Activated CD4-positive, CD25-positive, alpha-beta regulatory T cell treated with anti-CD3 and anti-CD28 coated beads, Interleukin-2, amount 50 U/mL, for 24 hours (primary cell): ENCODE measurements at places on chromosomes 2 and 18.

DNA sequence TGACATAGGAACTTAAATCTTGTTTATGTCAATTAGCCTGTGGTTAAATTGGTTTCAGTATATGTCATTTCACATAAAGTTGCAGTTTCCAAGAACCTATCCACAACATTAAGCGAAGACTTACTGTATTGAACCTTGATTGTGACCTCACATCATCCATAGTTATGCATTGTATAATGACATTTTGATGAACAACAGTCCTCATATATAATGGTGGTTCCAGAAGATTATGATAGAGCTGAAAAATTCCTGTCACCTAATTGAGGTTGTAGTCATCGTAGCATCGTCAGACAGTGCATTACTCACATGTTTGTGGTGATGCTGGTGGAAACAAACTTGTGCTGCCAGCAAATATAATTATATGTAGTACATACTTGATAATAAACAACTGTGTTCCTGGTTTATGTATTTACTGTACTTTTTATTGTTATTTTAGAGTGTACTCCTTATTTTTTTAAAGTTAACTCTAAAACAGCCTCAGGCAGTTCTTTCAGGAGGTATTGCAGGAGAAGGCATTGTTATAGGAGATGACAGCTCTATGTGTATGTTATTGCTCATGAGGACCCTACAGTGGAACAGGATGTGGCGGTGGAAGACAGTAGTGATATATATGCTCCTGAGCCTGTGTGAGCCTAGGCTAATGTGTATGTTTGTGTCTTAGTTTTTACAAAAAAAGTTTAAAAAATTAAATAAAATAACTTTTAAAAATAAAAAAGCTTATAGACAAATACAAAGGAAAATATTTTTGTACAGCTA is 56.6 kb downstream of the UBE2E3 start:
- ATAC-seq = peak; percentile 66

DNA sequence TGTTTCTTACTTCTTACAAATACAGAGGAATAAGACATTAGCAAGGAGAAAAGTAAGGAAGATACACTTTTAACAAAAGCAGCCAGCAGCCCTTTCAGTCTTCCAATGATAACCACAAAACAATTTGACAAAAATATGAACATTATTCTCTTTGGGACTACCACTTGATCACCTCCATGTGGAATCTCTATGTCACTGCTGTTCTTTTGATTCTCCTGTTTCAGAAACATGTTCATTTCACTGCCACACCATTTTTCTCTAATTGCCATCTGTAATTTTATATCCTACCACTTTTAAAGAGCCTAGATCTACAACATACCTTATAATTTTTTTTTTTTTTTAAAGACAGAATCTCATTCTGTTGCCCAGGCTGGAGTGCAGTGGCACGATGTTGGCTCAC is 10.9 kb downstream of the INO80D start:
- no peak for ATAC-seq

- no peak for ATAC-seq
Measured at GRCh38 chr2:200469708-200470211, 40.1 kb downstream of the KCTD18 start.

DNA sequence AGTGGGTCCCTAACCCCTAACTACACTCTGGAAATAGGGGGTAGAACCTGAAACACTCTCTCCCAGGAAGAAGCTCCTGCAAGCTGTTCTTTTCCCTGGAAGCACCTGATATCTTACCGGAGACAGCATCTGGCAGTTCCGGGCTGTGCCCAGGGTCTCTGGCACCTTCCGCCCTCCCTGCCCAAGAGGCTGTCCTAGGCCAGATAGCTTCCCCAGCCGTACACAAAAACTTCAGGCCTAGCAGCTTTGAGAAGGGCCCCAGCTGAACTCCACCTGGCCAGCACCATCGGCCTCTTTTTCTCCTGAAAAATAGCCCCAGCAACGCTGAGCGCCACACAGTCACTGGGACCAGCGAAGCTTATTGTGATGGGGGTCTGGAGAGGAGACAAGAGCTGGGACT is 9.7 kb downstream of the OSR1 start:
- no peak for ATAC-seq

DNA sequence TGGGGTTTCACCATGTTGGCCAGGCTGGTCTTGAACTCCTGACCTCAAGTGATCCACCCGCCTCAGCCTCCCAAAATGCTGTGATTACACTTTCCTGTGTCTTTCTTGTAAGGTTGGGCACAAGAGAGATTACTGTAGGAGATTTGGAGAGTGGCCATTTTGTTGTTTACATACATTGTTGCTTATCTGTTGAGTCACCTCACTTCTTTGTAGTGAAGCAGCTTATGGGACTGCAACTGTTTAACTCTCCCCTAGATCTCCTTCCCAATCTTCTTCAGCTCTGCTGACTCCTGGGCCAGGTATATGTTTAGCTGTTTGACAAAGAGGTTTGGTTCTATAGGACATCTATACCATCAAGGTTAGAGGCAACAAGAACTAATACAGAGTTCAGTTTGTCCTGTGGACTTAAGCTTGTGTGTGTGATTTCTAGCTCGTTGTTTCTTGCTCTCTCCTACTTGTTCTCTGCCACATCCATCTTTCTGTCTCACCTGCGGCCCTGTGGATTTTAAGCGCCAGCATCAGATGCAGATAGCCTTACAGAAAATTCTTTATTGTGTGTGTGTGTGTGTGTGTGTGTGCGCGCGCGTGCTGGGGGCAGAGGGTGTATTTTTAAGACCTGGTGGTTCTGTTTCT is 95.4 kb downstream of the HAUS1 start:
- ATAC-seq = no peak

GRCh38 chr18:500632-501405 is at the start of gene COLEC12:
Gene COLEC12 (minus strand): TSS chr18:500701. CDS start chr18:500514, 187 bp downstream.
- ATAC-seq = no peak

GRCh38 chr2:205726506-205726905 is 44.2 kb downstream of the NRP2 start:
- no peak for ATAC-seq

DNA sequence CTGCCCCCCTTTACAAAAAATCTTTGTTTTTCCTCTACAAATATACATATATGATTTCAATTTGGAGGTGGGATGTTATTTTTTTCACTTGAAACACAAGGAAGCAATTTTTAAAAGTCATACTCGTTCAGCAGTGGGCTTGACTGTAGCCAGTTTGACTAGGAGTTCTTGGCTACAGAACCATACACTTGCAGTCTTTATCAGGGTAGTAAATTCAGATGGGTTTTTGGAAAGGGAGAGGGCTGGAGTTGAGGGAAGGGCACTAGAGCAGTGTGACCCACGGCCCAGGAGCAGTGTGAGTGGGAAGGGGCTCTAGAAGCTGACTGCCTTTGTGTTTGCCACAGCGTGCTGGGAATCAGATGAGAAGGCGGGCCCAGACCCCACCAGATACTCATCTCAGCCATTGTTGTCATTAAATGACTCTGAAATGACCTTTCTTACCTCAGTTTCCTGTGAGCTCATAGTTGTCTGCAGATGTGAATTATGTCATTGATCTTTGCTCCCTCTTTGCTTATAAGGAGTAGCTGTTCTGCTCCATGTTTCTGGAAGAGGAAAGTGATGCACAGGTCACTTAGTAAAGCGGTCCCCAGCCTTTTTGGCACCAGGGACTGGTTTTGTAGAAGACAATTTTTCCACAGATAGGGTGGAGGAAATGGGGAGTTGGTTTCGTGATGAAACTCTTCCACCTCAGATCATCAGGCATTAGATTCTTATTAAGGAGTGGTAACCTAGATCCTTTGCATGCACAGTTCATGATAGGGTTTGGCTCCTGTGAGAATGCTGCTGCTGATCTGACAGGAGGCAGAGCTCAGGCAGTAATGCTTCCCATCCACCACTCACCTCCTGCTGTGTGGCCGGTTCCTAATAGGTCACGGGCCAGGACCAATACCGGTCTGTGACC is 116.8 kb downstream of the SPTBN1 start:
- ATAC-seq = peak; percentile 49

GRCh38 chr18:55265984-55266383 is 306.7 kb upstream of the CCDC68 start:
- no peak for ATAC-seq

DNA sequence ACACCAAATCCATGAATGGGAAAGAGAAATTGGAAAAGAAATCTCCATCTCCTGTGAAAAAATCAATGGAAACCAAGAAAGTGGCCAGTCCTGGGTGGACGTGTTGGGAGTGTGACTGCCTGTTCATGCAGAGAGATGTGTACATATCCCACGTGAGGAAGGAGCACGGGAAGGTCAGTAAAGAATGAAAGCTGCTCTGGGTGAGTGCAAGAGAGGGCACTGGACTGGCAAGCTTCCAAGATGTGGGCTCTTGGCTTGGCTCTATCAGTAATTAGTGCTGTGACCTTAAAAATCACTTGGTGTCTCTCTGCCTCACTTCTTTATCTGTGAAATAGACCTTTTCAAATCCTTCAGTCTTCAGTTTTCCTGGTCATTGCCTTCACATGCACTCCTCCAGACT is 89.0 kb downstream of the ZNF532 start:
- ATAC-seq = no peak

DNA sequence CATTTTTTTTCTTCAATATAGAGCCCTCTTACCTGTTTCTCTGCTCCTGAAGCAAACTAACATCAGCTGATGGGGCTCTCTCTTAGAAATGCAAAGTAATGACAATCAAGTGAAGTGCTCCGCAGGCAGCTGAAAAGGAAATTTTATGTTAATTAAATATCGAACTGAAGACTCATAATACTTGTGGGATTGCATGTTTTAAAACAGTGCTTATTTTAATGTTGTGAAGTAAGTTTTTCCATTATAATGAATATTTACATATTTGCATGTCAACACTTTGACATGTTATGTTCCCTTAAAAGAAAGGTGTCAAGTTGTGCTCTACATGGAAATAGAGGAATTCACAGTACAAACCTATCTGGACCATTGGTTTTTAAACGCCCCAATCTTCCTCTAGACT is 97.1 kb downstream of the EML6 start:
- no peak for ATAC-seq

DNA sequence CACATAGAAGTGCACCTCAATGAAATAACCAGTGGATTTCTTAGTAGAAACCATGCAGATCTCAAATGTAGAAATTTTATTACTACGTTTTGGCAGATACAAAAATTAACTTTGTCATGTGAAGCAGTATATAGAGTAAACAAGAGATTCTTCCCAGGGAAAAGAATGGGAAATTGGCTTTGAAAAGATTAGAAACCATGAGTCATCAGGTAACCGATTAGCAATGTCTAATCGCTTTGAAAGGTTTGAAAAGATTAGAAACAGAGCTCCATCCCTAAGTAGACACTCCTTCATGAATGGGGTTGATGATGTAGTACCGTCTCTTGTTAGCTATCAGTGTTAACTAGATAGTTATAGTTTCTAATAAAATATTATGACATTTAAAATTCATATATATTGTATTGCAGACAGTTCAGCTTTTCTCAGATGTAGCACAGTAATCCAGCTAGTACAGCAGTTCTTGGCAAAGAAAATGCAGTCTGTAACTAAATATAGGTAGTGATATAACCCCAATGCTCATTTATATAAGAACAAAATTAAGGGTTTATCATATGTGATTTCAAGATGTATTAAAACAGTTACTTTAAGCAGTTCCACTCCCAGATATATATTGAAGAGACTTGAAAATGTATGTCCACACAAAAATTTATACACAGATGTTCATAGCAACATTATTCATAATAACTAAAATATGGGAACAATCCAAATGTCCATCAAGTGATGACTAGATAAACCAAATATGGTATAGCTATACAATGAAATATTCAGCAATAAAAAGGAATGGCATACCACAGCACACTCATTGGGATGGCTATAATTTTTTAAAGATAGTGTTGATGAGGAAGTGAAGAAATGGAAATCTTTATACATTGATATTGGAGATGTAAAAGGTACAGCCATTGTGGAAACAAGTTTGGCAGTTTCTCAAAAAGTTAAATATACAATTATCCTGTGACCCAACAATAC is 113.9 kb downstream of the PTPN4 start:
- ATAC-seq = no peak

DNA sequence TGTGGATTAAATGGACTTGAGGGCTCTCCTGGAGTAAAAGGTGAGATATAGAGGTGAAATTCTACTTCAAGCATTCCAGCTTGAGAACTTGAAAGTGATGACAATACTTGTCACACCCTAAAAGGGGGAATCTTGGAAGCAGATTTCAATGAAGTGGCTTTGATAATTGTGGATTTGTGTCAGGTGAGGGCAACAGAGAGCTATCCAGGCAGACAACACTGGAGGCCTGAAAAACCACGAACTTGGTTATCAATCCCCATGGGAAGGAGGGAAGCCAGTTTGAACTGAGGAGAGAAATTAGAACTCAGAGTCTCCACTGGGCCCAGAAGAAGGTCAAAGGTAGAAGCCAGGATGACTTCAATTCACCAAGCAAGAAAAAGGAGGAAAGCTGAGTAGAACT is 263.9 kb downstream of the FIGN start:
- ATAC-seq = no peak

DNA sequence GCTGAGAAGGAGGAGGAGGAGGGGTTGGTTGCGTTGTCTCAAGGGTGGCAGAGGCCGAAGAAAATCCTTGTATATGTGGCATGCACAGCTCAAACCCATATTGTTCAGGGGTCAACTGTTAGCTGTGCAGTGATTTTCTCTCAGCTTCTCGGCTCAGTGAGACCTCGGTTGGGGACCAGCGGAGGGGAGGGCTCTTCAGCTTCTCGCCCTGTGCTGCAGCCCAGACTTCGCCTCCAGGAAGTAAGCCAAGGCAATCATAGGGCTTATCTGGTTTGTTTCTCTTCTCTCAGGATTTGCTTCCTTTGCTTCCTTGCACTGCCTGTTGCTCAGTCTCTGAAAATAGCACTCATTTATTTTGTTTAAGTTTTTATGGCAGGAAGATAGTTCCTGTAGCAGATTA is 85.5 kb downstream of the SOWAHC start:
- ATAC-seq = no peak

DNA sequence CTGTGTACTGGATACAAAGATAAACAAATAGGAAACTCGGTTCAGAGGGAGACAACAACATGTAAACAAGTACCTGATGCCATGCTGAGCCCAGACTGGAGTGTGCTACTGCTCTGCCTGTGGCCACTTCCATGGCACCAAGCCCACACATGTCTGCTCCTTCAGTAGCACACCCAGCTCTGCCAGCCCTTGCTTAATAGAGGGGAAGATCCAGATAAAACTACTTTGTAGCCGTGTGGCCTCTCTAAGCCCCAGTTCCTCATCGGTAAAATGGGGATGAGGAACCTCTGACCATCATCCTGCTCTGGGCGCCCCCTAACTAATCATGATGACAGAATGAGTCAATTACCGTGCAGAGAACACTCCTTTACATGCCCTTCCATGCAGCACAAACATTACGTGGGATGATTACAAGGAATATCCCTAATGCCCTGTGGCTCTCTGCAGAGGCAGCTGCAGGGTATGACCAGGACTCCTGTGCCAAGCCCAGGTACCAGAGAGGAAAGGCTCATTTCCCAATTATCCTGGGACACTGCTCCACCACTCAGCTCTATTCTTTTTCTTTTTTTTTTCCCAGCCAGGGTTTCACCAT is 34.9 kb downstream of the DNMT3A start:
- ATAC-seq = no peak

DNA sequence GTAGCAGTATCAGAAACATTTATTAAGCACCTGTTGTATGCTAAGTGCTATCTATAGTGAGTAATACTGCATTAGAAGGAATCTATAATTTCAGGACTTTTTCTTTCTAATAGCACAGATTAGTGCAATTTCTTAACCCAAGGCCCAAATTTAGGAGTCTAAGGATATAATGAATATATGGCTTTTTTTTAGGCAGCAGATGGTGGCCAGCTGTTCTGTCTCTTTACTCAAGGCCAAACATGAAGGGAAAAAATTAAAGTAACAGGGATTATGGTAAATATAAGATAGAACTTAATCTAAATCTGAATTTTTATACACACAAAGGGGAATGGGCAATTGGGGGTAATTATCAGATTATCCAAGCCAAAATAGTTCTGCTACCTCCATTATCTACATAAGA is 230.6 kb upstream of the SP5 start:
- ATAC-seq = no peak
